ENCODE measurements at places on chromosomes 5 and 9.
A peak's percentile ranks its signal among the peaks of the same experiment; 100 is the strongest.

DNA sequence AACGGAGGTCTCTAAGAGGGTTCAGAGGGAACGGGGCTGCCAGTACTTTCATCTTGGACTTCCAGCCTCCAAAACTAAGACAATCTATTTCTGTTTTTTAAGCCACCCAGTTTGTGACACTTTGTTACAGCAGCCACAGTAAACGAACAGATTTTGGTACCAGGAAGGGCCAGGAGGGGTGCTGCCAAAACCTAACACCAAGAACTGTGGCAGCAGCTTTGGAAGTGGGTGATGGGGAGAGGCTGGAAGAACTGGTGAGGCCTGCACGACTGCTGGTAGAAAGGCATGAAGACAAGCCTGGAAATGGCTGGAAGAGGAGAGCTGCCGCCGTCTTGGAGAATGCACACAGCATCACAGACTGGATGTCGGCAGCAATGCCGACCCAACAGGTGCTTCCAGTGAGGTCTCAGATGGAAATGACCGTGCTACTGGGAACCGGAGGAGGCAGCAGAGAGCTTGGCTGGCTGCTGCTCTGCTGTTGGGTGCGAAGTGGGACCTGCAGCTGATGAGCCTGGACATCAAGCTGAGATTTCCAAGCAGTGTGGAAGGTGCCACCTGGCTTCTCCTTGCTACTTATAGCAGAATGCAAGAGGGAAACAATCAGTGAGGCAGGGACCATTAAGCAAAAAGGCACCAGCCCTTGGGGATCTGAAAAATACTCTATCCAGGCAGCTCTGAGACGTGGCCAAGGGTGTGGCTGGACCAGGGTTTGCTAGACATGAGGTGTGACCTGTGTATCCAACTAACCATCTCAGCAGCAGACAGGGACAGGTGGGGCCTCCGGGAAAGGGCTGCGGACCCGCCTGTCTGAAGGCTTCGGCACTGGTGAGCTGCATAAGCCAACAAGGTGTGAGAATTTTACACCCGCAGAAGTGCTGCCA lies 4.7 kb upstream of the TMEM210 start:
- no peak for DNase-seq

- DNase-seq = no peak
These were observed 535.8 kb downstream of the EFNA5 start for GRCh38 chr5:107134931-107135330.

GRCh38 chr9:3467593-3468219 lies 58.1 kb downstream of the RFX3 start:
- peak; percentile 50 for DNase-seq

- no peak for DNase-seq
These were observed 88.0 kb downstream of the BNC2 start for GRCh38 chr9:16782490-16782889.

- no peak for DNase-seq
These were observed 11.2 kb upstream of the ALDOB start for GRCh38 chr9:101446732-101447131.

DNA sequence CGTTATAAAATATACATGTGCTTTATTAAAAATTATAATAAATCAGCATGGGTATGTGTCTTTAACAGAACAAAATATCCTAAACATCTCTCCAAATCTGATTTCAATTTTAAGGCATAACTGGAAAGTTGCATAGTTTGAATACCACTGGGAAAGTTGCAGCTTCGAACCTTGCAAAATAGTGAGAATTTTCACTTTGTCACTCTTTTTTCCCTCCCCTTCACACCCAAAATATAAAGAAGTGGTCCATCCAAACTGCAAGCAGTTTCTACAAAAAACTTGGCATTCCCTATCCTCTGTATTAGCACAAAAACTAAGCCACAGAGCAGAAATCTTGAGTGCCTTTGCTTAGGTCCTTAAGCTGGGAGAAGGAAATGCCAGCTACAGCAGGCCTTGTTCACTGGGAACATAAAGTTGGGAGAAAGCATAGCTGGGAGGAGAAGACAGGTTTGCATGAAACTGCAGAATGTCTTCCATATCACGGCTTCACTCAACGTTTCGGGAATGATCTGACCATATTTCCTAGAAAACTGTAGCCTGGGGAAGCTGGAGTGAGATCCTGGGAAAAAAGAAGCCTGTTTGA lies 400.3 kb downstream of the EBF1 start:
- DNase-seq = no peak

GRCh38 chr5:64166201-64166959 lies 737 bp downstream of the RNF180 start:
- no peak for DNase-seq

DNA sequence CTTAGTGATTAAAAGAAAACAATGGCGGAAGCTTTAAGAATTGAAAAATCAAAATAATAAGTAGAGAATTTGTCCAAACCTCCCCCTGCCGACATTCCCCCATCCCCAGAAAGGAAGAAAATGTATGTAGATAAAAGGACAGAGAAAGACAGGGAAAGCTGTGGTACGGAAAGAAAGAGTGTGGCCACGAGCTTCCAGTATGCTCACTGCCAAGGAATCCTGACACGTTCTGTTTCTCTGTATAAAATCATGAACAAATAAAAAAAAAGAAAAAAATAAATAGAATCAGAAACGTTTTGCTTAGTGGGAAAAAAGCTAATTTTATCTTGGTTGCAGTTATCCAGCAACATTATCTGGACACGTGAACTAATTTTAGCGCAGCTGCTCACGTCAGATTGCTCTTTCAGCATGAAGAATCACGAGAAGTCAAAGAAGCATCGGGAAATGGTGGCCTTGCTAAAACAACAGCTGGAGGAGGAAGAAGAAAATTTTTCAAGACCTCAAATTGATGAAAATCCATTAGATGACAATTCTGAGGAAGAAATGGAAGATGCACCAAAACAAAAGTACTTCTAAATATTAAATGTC lies 15.2 kb downstream of the DNAJC21 start:
- no peak for DNase-seq

- DNase-seq = no peak
These were observed 21.9 kb downstream of the ARRDC3 start for GRCh38 chr5:91361055-91361701.

DNA sequence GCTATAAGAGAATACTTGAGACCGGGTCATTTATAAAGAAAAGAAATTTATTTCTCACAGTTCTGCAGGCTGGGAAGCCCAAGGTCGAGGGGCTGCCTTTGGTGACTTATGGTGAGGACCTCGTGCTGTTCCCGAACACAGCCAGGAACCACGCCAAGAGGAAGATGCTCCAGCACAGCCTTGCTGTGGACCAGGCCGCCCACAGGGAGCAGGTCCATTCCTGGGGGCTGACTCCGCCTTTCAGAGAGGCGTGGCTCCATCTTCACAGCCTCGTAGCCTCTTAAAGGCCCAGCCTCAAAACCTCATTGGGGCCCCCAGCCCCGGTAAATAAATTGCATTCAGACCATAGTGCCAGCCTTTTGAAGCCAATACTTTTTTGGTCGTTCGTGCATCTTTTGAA lies 93.5 kb upstream of the CACNA1B start:
- no peak for DNase-seq

DNA sequence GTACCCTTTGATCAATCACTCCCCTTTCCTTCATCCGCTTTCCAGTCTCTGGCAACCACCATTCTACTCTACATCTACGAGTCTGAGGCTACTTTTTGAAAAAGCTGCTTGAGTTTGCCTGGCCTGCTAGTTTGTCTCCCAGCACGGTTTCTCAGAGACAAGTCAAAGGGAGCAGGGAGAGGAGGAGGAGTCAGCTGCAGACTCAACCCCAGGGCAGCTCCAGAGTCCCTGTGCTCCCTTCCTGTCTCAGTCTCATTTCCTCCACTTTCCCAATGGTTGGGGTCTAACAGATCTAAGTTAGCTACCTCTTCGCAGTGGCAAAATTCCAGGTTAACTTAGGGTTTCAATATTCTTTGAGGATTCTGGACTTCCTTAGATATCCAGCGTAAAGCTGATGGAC lies 80.0 kb upstream of the PCA3 start:
- DNase-seq = no peak

DNA sequence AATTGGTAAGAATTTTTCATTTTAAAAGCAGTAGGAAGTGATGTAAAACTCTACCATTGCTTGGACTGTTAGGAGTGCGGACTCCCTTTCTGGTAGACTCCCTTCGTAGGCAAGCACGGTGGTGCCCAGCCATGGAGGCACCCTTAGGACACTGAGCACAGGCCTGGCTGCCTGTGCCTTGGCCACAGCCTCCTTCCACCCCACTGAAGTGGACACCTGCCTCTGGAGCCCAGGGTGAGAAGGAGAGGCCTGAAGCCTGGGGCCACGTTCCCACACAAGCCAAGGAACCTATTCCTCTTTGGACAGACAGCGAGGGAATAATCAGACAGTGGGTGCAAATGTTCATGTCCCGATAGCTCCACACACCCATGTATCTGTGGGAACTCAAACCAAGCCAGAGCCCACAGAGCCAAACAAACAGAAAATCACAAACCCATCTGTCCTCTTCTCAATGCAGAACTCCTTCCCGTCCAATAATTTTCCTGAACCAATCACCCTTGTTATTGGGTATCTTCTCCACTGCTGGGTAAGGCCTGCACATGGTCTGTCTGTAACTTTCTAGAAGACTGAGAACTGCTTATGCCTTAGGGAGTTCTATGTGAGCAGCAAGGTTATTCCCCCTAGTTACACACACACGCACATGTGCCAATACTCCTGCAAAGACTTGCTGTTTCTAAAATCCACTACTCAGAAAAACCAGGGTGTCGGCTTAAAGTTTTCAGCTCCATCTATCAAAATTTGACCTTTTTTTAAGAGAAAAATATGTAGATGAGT lies 45.2 kb downstream of the UBE2QL1 start:
- no peak for DNase-seq

GRCh38 chr9:34124099-34124498 lies 2.4 kb downstream of the DCAF12 start:
- no peak for DNase-seq

DNA sequence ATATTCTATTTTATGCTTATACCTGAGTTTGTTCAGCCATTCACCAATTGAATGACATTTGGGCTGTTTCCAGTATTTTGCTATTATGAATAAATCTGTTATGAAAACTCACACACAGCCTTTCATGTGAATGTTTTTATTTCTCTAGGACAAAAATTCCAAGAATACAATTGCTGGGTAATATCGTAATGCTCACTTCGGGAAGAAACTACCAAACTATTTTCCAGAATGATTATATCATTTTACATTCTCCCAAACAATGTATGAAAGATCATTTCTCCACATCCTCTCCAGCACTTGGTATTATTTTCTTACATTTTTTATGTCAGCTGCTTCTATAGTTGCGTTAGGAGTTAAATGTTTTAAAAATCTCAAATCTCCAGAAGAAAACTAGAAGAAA lies 58.3 kb upstream of the LHFPL2 start:
- DNase-seq = no peak

- no peak for DNase-seq
These were observed 23.0 kb downstream of the RFX3 start for GRCh38 chr9:3502560-3503398.

DNA sequence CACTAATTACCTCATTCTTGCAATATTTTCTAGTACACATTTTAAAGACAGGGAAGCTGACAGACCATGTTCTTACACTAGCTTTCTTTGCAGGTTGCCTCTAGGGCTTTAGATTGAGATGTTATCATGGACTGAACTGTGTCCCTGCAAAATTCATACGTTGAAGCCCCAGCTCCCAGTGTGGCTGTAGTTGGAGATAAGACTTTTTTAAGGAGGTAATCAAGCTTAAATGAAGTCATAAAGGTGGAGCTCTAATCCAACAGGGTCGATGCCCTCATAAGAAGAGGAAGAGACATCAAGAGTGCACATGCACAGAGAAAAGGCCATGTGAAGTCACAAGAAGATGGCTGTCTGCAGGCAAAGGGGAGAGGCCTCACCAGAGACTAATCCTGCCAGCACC lies 471.2 kb upstream of the ACTBL2 start:
- DNase-seq = no peak

DNA sequence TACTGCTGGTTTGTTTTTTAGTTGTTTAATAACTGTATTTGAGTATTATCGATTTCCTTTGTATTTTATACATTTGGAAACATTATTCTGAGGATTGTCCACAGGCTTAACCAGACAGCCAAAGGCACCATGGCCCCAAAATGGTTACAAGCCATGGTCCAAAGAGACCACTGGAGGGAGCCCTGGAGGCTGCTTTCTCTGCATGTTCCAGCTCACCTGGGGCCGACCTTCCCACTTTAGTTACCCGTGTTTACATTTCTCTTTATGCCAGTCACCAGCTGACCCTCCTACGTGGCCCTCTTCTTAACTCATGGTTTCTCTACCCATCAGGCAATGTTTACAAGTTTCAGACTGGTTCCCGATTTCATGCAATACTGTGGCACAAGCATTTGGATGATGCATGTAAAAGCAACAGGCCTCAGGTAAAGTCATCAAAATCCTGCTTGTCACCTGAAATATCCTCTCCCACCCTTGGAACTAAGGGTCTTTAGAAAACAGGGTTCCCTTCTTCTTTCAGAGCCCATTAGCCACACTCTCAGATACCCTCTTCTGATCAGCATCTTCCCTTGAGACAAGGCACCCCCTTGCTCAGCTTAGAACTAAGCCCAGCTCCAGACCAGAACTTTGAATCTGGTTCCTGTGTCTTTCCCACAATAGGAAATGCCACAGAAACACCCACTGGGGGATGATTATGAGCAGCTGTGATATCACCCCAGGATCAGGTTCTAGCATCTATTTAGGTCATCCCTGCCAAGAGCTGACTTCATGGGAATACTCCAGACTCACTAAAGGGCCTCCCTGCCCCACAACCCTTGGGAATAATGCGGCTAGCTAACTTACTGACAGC lies 49.9 kb upstream of the GARNL3 start:
- DNase-seq = peak; percentile 51

- DNase-seq = no peak
These were observed 234.9 kb downstream of the YTHDC2 start for GRCh38 chr5:113748403-113748802.

DNA sequence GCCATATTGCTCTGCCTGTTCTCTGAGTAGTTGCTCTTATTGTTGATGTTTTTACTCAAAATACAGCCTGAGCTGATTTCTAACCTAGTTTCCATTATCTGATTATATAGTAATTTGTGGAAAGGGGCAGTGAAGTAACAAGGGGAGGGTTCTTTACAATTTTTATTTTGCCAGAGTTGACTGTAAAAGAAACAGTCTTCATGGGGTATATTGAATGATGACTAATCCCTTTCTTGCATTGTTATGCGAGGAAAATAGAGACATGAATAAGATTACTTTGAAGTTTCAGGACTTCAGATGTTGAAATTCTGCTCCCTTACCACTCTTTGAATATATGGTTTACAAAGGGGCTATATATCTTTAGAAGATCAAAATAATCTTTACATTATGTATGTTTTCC lies 9.1 kb upstream of the LRRC70 start:
- no peak for DNase-seq

GRCh38 chr5:150271923-150272322 lies 17.6 kb downstream of the CAMK2A start:
- no peak for DNase-seq

DNA sequence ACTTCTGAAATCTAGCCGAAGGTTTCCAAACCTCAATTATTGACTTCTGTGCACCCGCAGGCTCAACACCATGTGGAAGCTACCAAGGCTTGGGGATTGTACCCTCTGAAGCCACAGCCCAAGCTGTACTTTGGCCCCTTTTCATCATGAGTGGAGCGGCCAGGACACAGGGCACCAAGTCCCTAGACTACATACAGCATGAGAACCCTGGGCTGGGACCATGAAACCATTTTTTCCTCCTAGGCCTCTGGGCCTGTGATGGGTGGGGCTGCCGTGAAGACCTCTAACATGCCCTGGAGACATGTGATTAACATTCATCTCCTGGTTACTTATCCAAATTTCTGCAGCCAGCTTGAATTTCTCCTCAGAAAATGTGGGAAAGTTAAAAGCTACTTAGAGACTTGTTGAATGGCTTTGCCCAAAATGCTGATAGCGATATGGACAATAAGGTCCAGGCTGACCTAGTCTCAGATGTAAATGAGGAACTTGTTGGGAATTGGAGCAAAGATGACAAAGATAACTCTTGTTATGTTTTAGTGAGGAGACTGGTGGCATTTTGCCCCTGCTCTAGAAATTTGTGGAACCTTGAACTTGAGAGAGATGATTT lies 34.1 kb upstream of the CPLANE1 start:
- no peak for DNase-seq

Data from activated gamma-delta T cell treated with Interleukin-2 at 50 U/mL for 16 hours (primary cell).